Umbilical cord (tissue), 2 donors: ENCODE measurements at places on chromosomes 5 and 9. TPM values are rescaled to one million over a fixed set of nuclear protein-coding genes. Genes with fewer than 3 reads are reported as not detected.

- peak; percentile 91 for DNase-seq
Observed at GRCh38 chr9:123049589-123050222, 16.2 kb downstream of the GPR21 start.

GRCh38 chr9:116207371-116208111 is 54.0 kb downstream of the PAPPA start:
- no peak for DNase-seq

GRCh38 chr5:138352071-138352721 is at the start of gene KDM3B:
Gene KDM3B (plus strand): TSS chr5:138352685. CDS start chr5:138352796, 111 bp downstream.
- DNase-seq: peak; percentile 79

DNA sequence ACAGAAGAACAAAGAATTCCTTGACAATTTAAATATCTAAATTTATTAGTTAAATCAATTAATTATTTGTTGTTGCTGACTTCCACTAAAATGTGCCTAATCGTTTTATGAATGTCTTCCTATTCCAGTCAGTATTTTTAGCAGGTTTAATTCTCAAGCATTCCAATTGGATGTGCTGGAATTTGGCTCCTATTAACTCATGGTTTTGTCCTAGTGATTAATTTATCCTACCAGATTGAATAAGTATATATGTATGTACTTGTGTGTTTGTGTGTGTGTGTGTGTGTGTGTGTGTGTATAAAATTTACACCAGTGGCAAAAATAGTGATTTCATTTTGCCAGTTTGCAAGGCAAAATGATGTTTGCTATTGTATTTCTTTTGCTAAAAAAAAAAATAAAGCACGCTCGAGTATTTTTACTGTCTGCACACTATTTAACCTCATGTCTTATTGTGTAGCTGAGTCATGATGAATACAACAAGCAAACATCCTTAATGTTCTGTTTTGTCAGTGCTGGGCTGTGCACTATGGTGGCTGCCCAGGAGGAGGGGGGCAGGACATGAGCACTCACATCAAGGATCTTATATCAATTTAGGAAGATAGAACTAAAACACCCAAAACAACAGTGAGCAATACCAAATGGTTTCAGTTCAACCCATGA is 375.5 kb downstream of the PDE4D start:
- no peak for DNase-seq

DNA sequence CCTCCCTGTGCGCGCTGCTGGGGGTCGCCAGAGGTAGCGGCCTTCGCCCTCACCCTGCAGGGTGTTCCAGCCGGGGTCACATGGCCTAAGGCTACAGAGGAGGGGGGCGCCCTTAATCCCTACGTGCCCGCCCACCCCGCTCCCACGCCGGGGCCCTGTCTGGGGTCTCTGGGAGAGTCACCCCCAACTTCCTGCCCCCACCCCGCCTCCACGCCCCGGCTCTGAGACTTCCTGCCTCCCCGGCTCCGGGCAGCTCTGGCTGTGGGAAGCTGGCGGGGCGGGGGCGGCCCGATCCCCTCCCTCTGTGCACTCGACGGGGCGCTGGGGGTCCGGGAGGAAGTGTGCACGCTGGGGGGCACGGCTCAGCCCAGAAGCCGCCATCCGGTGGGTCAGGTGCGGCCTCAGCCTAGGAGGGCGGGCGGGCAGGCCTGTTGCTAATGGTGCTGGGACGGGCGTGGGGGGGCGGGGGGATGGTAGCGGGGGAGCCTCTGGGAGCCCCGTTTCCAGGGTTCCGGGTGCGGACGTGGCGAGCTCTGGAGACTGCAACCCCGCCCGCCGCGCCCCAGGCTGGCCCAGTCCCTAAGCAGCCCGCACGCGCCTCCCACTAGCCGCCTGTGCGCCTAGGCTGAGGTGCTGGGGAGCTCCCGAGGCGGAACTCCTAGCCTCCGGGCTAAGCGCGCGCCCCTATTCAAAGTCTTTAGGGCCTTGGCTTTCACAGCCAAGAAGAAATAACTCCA is 61.6 kb downstream of the CXXC5 start:
- peak; percentile 38 for DNase-seq

- no peak for DNase-seq
Observed at GRCh38 chr5:9362600-9362999, 183.3 kb downstream of the SEMA5A start.

DNA sequence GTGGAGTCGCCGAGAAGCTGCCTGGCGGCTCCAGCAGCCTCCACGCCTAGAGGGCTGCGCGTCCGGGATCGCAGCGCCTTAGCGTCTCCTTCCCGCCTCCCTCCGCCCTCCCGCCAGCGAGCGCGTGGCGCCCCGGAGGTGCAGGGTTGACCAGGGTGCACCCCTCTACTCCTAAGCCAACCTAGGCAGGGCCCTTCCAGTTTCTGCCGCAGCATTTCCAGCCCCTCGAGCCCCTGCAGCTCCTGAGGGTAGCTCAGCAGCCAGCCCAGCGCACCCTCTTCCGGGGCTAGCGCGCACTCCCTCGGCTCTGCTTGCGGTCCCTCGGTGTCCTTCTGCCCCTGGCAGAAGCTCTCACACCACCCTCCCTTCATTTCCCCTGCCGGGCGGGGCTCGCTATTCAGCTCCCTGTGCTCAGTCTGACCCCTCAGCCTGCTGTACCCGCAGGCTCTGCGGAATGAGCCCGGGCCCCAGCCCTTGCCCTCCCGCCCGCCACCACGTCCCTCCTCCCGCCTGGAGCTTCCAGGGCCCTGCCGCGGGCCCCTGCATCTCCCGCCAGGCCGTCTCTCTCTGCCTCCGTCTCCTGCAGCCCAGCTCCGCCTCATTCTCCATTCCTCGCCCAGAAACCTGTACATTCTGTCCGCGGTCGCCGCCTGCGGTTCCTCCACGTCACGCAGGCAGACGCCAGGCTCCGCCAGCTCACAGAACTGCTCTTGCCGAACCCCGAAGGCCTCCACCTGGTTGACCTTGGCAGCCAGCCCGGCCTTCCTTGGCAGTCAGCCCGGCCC is 61.8 kb downstream of the SPATA31C2 start:
- peak; percentile 90 for DNase-seq

- DNase-seq: no peak
Observed at GRCh38 chr9:1049641-1050040, 516 bp upstream of the DMRT2 start.

DNA sequence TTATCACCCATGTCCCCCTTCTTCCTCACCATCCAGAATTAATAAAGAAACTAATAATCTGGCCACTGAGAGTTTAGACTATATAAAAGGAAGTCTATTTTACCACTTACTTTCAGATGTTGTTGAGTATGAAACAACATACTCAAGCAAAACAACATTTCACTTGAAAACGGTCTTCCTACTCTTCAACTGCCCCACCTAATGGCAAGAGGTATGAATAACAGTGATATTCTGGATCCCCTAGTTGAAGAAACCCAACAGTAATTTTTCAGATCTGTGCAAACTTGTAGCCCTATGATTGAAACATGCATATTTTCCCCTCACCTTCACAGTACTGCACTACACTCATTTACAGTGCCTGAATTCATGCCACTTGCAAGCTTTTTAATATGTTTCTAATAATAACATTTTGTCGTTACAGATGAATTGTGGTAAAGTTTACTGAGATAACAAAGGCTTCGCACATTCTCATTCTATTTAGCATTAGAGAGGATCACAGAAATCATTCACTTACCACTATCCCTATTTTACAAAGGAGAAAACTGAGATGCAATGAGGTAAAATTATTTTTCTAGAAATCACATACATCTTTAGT is 267.9 kb upstream of the PDE4D start:
- DNase-seq: peak; percentile 9

DNA sequence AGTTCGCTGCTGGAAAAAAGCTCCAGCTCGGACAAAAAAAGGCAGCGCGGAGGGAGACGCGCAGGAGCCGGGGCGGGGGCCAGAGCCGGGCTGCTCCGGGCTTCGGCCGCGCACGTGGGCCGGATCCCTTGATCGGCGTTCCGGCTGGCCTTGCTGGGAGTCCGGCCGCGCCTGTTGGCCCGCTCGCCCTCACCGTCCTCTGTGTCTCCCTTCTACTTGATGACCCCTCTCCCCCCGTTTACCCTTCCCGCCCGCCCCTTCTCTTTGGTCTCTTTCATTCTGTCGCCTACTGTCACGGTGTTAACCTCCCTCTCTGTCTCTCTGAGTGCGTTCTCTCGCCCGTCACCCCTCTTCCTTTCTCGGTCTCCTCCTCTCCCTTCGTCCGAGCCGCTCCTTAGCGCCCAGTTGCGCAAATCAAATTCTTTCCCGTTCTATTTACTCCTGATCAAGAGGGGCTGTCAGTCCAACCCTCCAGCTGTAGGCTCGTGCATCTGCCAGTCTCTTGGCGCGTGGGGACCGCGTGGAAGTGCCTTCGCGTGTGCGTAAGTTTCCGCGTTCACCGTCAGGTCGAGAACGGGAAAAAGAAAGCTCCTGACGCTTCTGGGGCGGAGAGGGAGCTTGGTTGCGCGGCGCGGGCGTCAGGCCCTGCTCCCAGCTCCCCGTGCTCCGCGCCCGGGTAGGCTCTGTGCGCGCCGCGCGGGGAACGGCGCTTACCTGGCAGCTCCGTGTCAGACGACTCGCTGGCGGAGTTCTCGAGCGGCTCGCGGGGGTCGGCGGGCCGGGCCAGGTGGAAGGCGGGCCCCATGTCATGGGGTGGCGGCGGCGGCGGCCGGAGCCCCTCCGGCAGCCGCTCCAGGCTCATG is 798 bp downstream of the PITX1 start:
- DNase-seq: no peak

DNA sequence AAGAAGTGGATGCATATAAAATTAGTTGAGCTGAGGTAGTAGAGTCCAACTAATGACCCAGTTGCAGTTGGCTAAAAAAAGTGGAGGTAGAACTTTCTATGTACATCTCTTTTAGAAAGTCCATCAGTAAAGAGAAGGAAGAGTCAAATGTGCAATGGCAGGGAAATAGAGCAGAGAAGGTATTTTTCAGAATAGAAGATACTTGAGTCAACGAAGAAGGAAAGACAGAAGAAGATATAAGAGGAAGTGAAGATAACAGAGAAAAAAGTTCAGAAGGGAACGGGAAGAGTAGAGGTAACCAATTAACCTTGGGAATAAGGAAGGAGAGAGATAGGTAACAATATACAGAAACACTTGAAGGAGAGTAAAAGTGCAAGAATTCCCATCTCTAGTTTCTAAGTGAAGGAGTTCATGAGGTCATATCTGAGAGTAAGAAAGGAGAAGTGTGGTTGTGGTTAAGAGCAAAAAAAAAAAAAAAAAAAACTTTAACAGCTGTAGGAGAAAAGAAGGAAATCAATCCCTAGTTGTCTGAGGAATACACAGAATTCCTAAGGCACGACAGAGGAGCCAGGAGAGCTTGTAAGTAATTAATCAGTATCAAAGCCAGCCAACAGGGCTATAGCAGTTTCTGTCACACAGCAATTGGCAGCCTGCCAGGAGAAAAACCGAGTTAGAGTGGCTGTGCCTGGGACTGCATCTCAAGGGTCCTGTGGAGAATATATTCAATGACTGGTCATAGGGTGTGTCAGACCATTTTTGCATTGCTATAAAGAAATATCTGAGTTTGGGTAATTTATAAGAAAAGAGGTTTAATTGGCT is 61.0 kb downstream of the ARL15 start:
- DNase-seq: no peak

DNA sequence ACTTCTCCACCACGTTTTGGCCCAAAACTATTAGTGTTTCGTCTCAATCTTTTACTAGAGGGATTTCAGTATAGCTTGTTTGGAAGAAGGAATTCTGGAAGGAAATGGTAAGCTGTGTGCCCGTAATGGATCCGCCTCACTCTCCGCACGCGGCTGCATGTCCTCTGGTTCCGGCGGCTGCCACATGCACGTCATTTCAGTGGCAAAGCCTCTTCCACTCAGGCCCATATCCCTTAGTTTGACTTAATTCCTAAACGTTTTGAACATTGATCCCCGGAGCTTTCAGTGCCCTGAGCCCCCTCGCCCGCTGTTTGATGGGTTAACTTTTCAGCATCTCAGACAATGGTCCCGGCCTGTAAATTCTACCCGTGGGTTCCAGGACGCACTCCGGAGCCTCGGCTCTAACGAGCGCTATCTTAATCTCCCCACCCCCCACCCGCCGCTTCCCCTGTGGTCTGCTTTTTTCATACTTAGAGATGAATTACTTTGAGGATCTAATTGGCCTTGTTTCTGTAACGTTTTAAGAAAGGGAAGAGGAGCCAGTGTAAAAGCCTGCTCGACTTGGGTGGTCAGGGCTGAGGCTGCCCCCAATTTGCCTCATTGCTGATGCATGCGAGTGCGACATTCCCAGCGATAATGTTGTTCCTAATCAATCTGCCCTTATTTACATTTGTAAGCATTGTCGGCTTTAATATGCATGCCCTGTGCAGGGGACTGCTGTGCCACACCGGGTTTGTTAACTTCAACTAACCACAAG is 4.6 kb downstream of the PTCH1 start:
- no peak for DNase-seq

The TBC1D2 gene
- 7.9 TPM for total RNA-seq

The C5orf58 gene
- total RNA-seq: 1.7 TPM

The TMEM232 gene
- total RNA-seq: 4.6 TPM

The HRH2 gene
- total RNA-seq: 1.7 TPM

The KCTD16 gene
- 16.1 TPM for total RNA-seq

The GABRA6 gene
- total RNA-seq: 3.9 TPM

The PCDHGA3 gene
- total RNA-seq: 2.2 TPM
